ENCODE measurements at places on chromosomes 16 and 17. TPM values are rescaled to one million over a fixed set of nuclear protein-coding genes. Genes with fewer than 3 reads are reported as not detected.
A peak's percentile ranks its signal among the peaks of the same experiment; 100 is the strongest.

GRCh38 chr16:1089439-1089821 lies 6.6 kb downstream of the C1QTNF8 start:
- no peak for DNase-seq

GRCh38 chr16:9755081-9755480 lies 427.1 kb downstream of the GRIN2A start:
- peak; percentile 30 for DNase-seq

Gene TOP3A
- total RNA-seq = 60.2 TPM

Gene MLKL
- 7.5 TPM for total RNA-seq

- DNase-seq = no peak
Measured at GRCh38 chr17:5943232-5943631, 126.9 kb upstream of the WSCD1 start.

- peak; percentile 80 for DNase-seq
Measured at GRCh38 chr17:45221081-45222013, at the start of gene FMNL1. Gene FMNL1 (plus strand): TSS chr17:45221885. CDS start chr17:45222125, 240 bp downstream.

Measured in GM23338 (cell line).